Fibroblast of villous mesenchyme (primary cell): ENCODE measurements at places on chromosomes 4 and X.

DNA sequence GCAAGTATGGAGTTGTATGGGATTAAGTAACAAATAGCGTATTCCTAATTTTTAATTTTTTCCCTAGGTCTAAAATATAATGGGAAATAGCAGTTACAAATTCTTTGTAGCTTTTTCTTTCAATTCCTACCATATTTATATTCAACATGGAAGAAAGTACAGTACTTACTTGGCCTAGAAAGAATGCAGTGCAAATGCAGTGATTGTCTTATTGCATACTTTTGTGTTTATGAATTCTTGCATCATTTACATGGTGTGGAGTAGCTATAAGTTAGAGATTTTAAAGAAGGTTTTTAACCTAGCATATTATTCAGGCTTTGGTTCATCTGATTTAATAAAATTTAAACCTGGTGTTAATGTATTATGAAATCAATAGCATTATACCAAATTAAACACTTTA, 263.3 kb downstream of the BMPR1B start:
- DNase-seq: no peak

GRCh38 chr4:74418063-74418670, 26.8 kb upstream of the AREG start:
- DNase-seq: peak; percentile 66

- no peak for DNase-seq
Observed at GRCh38 chrX:73849073-73849472, 286.1 kb downstream of the CHIC1 start.

GRCh38 chr4:168900080-168900479, 110.0 kb downstream of the CBR4 start:
- DNase-seq: peak; percentile 44

GRCh38 chr4:105978684-105979296, 83.5 kb downstream of the NPNT start:
- peak; percentile 54 for DNase-seq

DNA sequence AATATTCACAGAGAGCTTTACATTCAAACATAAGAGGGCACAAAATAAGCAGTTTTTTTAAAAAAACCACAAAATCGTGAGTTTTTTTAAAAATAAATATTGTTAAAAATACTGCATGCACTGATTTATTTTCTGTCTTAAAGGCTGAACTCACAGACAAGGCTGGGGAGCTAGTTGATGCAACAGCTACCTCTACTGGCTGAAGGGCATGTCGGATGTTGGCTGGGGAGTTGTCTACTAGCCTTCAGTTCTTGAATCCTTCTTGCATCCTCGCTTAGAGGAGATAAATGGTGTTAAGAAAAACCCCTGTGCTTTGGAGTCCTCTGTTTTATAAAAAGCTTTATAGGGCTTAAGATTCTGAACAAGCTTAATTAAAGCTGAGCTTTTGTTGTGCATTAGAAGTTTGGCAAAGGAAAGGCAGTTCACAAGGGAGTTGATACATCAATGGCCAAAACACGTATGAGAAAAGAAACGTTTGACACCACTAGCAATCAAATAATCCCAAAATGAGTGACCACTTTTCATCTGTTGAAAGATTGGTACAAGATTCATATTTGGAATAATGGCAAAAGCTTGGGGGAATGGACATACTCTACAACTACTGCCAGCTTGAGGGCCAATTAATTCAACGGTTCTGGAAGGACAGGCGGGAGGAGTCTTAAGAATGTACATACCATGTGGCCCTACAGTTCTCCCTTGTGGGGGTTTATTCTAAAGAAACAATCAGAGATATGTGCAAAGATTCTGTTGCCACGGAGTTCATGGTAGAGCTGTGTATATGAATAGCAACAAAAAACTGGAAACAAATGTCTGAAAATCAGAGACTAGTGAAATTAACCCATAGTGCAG, 94.7 kb downstream of the SEL1L3 start:
- DNase-seq: peak; percentile 75

- peak; percentile 41 for DNase-seq
Observed at GRCh38 chr4:150818661-150819060, 196.4 kb downstream of the LRBA start.

- no peak for DNase-seq
Observed at GRCh38 chrX:111114806-111115205, 18.8 kb downstream of the PAK3 start.

GRCh38 chr4:66130042-66130441, 459.8 kb upstream of the EPHA5 start:
- no peak for DNase-seq

DNA sequence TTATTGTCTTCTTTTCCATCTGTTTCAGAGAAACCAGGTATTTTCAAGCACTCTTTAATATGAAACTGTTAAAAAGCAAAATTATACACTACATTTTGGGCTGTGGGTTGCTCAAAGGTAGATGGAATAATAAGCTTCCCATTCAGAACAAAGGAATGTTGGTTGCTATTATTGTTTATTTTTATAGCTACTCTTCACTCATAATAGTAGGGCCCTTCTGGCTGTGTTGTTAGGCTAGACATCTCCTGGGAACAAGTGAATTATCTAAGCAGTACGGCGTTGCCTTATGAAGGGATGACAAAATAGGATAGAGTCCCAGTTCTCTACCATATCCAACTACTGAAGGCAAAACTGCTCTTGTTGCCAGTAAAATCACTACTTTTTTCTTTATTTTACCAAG, 34.2 kb downstream of the TENM3 start:
- DNase-seq: no peak

GRCh38 chr4:177964693-177965168, 522.5 kb upstream of the AGA start:
- DNase-seq: no peak
